Stimulated activated CD8-positive, alpha-beta memory T cell treated with anti-CD3 and anti-CD28 coated beads, Interleukin-7, amount 100 ng/mL, for 48 hours (primary cell): ENCODE measurements at places on chromosomes 11 and 22.

GRCh38 chr11:13358596-13359270, 81.1 kb downstream of the BMAL1 start:
- DNase-seq = no peak

DNA sequence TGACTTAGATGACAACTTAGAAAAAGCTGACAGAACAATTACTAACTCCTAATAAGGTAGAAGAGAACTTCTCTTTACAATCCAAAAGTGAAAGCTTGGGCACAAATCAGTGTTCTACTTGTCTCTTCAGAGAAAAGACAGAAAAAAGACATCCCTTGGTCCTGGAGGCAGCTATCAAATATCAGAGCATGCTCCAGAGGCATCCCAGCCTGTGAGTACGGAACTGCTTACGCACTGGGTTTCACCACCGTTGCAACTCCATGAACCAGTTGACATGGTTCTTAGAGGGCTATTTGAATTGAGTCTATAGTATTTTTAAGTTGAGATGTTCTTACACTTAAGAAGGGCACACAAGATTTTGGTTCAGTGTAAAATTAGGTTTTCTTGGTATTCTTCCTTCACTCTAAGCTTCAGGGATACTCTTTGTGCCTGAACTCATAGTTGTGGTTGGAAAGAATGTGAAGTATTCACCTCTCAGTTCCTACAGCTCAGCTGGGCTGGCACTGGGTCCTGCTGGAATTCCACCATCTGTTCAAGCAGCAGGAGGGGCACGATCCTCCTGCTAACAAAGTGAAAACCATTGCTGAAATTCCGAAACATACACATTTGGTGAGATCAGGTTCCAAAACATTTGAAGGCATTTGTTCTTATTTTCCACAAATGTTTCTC, 6.3 kb downstream of the AKIP1 start:
- DNase-seq = no peak

DNA sequence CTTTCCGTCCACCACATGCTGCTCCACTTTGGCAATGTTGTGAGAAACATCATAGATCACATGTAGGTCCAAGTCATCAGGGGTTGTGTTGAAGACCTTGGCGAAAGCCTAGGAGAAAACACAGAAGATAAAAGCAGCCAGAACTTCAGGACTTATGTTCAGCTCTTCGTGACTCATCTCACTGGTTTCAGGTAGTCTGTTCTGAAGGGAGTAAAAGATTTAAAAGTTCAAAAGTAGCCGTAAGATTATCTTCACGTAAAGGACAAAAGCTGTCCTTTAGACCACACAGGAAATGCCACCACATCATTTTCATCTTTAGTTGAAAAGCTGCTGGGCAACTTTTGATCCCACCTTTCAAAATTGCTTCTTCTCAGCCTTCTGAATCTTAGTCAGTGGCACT, 16.9 kb downstream of the RTCB start:
- DNase-seq = no peak

GRCh38 chr11:68266121-68266891, 5.5 kb downstream of the C11orf24 start:
- no peak for DNase-seq

- no peak for DNase-seq
These were observed 9.6 kb upstream of the CD248 start for GRCh38 chr11:66326261-66327111.

GRCh38 chr11:16945671-16946469, 68.3 kb downstream of the PLEKHA7 start:
- peak; percentile 15 for DNase-seq

DNA sequence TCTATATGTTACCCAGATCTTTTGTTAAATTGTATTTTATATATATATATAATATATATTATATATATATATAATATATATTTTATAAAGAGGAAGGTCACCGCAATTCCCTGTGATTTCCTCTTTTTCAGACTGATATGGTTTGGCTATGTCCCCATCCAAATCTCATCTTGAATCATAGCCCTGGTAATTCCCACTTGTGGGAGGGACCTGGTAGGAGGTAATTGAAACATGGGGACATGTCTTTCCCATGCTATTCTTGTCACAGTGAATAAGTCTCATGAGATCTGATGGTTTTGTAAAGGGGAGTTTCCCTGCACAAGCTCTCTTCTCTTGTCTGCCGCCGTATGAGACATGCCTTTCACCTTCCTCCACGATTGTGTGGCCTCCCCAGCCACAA, 157.6 kb downstream of the RAB38 start:
- no peak for DNase-seq

DNA sequence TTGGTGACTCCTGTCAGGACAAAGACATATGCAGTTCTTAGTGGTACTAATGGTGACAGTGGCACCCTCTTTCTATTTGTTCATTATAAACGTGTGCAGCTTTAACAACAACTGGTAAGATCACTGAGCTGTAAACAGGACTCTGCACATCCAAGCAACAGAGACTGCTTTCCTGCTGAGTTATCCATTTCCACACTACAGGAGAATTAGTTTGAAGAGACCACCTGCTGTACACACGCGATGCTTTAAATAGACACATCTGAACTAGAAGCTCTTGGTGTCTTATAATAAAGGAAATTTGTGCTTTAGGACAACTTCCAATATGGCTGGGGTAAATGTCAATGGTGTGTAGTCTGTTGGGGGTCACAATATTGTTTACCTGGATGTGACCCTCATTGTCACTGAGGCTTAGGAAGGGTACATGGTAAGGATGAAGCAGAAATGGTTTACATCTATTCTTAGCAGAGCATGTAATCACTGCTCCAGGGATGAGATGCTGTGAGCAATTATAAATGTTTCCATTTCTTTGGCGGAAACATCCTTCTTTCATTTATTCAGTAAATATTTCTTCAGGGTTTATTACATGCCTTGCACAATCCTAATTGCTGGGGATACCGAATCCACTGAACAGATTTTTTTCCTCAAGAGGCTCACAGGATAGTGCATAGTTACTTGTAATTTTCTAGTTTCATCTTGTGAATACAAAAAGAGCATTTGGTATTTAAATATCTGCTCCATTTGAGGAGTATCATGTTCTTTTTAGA, 354.0 kb upstream of the CCDC90B start:
- no peak for DNase-seq

DNA sequence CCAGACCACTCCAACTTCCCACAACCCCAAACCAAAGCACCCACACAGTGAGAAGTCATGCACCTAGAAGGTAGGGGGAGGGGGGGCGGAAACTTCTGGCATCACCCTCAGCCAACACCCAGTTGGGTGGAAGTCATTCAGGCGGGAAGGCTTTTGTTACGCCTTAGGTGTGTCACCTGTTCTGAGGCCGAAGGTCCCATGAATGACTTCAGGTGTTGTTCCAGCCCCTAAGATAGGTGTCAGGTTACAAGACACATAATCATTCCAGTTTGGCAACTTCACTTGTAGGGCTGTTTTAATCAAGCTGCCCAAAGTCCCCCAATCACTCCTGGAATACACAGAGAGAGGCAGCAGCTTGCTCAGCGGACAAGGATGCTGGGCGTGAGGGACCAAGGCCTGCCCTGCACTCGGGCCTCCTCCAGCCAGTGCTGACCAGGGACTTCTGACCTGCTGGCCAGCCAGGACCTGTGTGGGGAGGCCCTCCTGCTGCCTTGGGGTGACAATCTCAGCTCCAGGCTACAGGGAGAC, at the start of gene TMPRSS4:
TMPRSS4 (plus strand) TSS at position 325 of the 528 bp plus-strand sequence. CDS start 225 bp downstream, outside the sequence.
- no peak for DNase-seq
